Activated CD8-positive, alpha-beta memory T cell treated with anti-CD3 and anti-CD28 coated beads for 1 hour (primary cell): ENCODE measurements at places on chromosomes 7 and 10.
A peak's percentile ranks its signal among the peaks of the same experiment; 100 is the strongest.

DNA sequence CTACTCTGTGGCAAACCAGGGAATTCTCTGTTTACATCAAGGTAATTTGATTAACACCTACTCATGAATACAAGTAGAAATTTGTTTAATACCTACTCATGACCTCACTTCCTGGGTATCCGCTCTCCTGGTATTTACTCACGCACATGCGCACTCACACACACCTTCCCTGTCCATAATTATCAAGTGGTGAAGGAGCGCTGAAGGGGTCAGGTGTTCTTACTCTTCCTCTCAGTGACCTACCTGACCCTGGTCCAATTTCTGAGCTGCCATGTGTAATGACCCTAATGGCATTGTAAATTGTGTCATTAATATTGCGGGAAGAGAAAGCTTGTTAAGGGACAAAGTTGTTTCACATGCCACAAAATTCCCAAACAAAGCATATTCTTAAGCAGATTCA is 41.3 kb upstream of the TRIL start:
- DNase-seq: no peak

- no peak for DNase-seq
Observed at GRCh38 chr10:2978111-2978510, 89.2 kb upstream of the PFKP start.

DNA sequence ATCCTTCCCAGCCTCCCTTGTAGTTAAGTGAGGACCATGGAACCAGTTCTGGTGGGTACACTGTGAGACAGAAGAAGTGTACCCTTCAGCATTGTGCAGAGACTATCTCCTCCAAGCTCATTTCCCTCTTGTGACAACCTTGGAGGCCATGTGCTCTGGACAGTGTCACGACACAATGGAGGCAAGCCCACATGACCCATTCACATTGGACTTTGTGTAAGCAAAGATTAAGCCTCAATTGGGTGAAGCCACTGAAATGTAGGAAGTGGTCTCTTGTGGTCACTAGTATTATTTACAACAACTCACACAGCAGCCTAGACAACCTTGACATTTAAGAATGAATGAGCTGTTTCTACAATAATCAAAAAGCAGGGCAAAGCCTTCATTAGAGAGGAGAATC is 124.2 kb downstream of the INHBA start:
- DNase-seq: no peak

DNA sequence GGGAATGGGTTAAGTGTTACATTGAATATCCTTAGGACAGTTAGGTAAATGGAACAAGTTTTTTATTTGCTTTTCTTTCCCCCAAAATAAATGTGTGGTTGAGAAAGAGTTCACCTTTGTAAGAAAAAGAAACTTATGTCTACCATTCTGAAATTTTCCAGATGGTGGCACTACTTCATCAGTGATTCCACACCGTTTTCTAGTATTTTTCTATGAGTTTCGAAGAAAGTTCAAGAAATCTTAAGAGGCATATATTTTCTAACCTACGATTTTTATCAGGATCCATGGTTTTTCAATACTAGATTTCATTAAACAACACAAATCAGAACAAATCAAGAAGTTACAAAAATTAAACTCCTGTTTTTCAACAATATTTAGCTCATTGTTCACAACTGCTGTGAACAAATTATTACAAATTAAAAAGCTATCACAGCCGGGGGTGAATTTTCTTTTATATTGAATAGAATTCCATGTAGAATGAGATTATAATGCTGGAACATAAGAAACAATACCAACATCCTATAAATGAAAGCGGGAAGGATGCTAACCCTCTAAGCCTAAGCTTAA is 163.1 kb upstream of the NPVF start:
- no peak for DNase-seq

GRCh38 chr7:143279186-143280098 is 5.3 kb upstream of the TMEM139 start:
- no peak for DNase-seq

- DNase-seq: no peak
Observed at GRCh38 chr10:93363891-93364648, 118.1 kb downstream of the MYOF start.

DNA sequence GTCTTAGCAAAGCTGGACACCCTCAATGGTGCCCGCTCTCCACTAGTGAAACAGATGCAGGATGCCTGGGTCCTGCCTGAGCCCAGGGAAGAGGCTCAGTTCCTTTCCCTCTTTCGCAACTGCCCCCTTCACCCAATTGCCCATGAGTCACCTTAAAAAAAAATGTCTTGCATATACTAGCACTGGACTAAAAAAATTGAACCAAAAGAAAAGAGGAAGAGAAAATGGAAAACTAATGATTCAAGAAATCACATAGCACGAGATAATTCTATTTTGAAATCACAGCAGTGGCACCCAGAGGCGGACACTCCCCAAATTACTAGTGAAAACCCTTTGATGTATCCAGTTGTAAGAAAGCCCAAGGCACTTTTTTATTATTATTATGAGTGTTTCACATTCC is 972.5 kb downstream of the LRMDA start:
- no peak for DNase-seq

DNA sequence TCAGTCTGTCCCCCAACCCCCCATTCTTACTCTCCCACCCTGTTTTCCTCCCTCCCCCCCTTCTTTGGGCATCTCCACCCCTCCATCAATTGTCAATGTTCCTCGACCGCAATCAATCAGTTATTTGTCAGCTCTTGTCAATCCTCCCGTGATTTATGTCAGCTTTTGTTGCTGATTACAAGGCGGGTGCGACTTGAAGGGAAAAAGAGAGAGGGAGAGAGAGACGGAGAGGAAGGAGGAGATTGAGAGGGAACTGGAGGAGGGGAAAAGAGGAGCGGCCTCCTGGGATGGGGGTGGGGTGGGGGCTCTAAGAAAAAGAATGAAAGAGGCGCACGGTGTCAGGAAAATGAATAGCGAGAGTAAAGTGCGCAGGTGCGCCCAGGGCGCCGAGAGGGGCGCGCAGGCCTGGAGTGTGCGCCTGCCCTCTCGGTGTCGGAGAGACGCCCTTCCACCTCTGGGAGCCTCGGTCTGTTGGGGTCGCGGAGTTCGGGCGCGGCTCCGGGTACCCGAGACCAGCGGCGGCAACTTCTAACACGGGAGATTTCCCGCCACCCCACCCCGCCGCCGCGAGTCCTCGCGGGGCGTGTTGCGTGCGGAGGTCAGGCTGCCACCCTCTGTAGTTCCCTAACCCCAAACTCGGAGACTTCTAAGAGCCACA is 1.1 kb upstream of the ZNF503 start:
- DNase-seq: no peak

GRCh38 chr10:106499448-106499847 is 665.1 kb downstream of the SORCS1 start:
- no peak for DNase-seq

- peak; percentile 28 for DNase-seq
Observed at GRCh38 chr10:63520500-63521415, at the start of gene REEP3. Gene REEP3 (plus strand): TSS chr10:63521401. CDS start chr10:63521546, 145 bp downstream.

DNA sequence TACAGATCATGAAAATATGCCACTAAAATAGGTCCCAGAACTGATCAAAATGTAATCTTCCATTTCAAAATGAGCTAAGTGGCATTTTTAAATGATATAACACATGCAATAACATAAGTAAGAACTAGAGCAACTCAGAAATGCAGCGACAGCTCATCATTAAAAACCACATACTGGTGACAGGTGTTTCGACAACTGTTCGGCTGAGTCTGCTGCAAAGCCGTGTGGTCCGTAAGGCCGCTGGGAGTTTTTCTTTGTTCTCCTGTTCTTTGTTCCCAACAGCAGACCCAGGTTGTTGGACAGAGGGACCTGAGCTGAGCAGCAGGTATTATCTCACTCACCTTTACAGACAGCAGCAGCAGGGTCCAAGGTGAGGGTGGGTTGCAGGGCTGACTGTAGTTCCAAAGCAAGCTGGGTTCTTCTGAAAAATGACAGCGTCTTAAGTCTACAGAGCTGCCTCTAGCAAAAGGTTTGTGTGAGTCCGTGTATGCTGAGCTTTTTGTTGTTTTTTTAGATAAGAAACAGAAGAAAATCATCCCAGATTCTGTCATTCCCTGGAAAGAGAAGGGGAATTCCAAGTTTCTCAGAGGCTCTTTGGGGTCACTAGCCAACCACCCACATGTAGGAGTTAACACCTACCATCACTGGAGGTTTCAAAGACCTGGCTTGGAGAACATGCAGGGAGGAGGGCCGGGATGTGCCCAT is 45.4 kb upstream of the MACROH2A2 start:
- DNase-seq: no peak

- DNase-seq: no peak
Observed at GRCh38 chr10:94630017-94630688, 53.4 kb upstream of the CYP2C18 start.
